ENCODE measurements at places on chromosomes 4 and X.

DNA sequence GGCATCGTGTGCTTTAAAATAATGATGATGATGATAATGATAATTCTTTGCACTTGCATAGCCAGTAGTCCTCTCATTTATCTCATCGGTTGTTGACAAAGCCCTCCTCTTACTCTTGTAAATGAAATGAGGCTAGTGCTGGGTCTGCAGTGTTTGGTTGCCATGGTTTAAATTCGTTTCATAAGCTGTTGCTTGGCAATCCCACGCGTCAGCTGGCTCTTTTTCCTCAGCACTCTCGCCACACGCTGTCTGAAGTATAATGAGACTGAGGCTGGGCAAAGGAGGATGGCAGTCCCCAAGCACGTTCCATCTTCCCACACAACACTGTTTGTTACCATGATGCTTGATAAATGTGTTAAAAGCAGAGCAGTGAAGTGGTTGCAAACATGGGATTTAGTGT is 15.5 kb downstream of the PAGE4 start:
- no peak for DNase-seq

- no peak for DNase-seq
Measured at GRCh38 chr4:117996891-117997290, 37.4 kb upstream of the NDST3 start.

GRCh38 chr4:148182230-148182911 is 259.8 kb downstream of the NR3C2 start:
- peak; percentile 41 for DNase-seq

DNA sequence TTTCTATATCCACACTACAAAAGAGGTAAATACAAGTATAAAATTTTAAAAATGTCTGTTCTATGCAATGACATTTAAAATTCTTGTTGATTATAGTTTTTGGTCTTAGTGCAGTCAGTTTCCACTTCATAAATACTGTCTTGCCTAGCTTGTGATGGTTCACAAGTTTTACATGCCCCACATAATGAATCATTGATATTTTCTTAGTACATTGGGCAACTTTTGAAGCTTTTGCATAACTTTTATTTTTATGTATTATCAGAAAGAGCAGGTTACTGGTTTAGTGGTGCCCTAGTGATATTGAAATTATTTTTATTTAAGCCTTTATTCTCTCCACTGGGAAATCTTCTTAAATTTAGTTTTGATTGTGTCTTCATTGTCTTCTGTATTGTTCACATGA is 388.0 kb downstream of the CCSER1 start:
- DNase-seq = no peak

DNA sequence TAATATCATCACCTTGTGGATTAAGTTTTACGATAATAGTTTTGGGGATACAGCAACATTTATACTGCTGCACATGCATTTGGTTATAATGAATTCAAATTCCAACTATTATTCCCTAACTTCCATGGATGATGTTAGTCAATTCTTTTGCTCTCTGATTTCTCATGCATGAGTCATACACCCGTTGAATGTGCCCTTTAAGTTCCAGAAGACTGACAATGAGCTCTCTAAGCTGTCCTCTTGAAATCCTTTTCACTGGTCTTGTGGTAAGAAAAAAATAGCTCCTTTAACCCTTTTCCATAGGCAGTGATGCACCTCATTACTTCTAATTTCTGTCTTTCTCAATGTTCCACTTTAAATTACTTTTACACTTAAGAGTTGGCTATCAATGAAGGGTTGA is 1095.2 kb upstream of the POU3F4 start:
- no peak for DNase-seq
